ENCODE measurements at places on chromosomes 2 and 18.

DNA sequence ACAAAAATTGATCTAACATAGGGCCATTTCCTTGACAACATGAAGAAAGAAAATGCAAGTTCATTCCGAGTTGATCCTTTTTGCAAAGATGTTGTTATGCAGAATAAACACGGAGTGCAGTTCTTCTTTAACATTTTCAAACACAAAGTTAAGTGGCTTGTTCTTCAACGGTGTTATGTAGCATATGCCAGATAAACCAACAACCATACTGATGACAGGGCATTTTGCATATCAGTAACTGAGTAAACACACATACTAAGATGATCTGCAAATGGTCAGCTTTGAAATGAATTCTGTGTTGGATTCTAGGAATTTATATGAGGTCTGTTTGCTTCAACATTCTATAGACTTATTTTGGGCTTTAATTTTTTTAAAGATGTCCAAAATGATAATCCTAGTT, 266.4 kb downstream of the GPD2 start:
- no peak for DNase-seq

DNA sequence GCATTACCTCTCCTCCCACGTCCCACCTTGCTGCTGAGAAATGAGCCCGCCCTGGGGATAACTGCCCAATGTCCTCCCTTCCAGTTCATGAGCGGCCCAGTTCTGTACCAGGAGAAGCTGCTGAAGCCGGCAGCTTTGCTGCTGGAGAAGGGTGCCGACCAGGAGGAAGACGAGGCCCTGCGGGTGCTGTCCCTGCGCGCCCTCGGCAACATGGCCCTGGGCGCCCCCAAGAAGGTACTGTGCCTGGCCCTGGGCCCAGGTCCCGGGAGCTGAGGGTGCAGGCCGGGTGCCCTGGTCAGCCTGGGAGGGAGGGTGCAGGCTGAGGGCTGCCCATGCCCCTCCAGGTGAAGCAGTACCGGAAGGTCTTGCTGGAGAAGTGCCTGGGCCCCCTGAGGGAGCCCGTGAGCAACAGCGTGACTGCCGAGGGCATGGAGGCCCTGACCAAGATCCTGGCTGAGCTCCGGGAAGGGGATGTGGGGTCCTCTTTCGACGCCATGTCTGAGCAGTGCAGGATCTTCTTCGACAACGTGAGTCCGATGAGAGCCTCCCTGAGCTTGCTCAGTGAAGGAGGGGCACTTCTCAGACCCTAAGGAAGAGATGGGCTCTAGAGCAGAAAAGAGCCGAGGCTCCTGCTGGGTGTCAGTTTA, 25.7 kb downstream of the HJURP start:
- no peak for DNase-seq

DNA sequence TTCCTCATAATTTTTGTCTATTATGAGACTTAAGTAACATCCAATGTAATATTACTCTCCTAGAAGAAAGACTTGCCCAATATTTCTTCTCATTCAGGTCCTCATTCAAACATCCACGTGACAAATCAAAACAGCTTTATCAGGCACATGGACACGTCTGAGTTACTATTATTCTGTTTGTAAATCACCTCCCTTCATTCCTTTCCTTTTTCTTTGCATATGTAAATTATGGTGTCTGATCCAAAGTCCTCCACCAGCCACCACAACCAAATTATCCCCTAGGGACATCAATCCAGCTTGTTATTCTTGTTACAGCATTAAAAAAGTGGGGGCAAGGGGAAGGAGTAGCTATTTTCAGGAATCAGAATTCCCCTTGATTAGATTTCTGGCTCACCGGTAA, 7.1 kb downstream of the TMEM163 start:
- DNase-seq = no peak

DNA sequence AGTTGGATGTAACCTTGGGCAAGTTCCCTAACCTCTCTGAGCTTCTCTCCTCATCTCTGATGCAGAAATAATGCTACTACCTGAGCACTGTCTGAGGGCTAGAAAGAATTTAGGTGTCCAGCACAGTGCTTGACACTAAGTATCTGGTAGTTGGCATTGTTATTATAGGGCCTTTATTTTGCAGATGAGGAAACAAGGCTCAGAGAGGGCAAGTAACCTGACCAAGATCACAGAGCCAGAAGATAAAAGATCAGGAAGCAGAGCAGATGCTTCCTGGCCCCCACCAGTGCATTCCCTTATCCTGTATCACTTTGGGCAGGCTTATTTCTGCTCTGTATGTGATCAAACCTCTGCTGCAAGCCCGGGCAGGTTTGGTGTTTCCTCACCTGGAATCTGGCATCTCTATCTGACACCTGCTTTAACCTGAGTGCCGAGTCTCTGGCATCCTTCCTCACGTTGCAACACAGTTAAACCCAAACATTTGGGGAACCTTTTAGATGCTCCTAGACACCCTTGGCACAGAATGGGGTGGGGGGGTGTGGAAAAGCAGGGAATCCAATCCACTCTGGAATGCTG, 69.9 kb downstream of the PLB1 start:
- DNase-seq = no peak

GRCh38 chr18:31718386-31718785, 34.0 kb upstream of the B4GALT6 start:
- no peak for DNase-seq

GRCh38 chr2:163595028-163595427, 140.8 kb downstream of the FIGN start:
- no peak for DNase-seq

GRCh38 chr2:106356291-106356690, 111.9 kb downstream of the RGPD3 start:
- no peak for DNase-seq

DNA sequence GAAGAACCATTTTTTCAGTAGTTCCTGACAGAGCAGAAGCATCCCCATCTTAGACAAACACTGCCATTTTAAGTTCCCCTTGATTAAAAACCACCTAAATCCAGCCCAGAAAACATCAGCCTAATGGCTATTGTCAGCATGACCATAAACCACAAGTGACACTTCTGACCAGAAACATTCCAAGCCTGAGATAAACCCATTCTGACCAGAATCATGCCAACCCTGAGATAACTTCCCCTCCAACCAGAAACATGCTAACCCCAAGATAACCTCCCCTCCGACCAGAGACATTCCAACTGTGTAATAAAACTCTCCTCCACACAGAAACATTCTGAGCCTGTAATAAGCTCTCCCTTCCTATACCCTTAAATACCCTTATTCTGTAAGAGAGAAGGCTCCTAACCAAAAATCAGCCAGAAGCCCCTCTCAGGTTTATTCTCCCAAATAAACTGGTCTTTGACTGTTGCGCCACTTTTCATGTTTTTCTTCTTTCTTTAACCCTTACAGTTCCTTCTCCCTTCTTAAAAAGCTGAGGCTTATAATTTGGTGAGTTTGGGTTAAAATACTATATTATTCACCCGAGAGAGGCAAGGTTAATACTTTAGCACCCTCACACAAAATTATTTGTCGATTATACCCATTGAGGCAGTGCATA, 149.7 kb downstream of the HNMT start:
- DNase-seq = no peak

DNA sequence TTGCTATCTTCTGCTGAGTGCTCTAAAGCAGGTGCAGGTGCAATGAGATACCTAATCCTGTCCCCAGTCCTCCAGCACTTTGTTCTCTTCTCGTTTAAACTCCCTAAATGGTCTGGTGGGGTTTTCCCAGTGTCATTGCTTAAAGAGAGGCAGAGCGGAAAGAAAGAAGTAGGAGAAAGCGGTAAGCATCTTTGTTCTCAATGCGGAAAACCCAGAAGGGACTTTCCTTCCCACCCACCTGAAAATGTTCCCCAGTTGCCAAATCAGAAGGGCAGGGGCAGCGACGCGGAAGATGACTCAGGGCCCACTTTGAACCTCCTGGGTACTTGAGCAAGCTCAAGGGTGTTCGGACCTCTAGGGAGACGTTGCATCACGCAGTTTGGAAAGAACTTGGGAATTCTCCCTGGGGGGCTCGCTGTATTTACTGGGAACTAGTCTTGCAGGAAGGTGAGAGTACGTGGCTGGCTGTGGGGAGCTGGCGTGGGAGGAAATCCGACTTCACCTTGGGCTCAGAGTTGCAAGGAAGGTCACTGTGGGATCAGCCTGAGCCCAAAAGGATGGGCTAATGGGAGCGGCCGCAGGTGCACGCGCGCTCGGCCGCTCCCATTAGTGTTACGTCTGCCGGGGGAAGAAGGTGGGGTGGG, 589 bp upstream of the SGPP2 start:
- no peak for DNase-seq

DNA sequence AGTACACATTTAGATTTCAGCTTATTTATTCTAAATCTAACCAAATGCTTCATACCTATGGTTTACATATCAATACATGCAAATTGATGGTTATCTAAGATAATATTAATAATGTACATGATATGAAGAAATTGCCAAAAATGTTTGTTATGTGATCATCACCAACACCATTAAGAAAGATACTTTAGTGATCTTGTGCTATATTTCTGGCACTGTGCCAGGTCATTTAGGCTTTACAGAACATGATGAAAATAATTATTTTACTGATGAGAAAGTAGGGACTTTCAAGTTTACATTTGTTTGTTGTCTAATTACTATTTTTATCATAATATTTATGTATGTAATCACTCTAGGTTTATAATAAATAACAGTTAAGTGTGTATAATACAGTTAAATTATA, 158.3 kb downstream of the GULP1 start:
- DNase-seq = no peak

GRCh38 chr18:55465313-55465712, 122.7 kb downstream of the TCF4 start:
- DNase-seq = no peak

GRCh38 chr2:95269036-95269680, 5.1 kb upstream of the PROM2 start:
- DNase-seq = peak; percentile 18

DNA sequence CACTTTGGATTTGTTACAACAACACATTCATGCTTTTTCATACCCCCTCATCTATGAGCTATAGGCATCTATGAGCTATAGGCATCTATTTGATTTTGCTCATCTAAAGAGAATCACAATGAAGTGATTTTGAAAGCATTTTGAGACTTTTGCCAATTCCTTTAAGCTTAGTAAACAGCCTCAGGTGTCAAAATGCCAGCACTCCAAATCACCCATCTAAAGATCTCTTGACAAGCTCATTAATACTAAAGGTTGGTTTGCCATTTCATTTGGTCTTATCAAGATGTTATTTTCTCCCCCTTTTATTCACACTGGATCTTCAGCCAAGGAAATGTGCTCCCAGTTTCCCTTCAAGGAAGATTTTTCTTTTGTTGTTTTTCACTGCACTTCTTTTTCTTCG, 110.7 kb upstream of the TLK1 start:
- no peak for DNase-seq

- no peak for DNase-seq
Measured at GRCh38 chr2:120402067-120402433, 56.1 kb downstream of the INHBB start.

All from dorsolateral prefrontal cortex (tissue), 122 donors.